ENCODE measurements at places on chromosomes 3 and 15. TPM values are rescaled to one million over a fixed set of nuclear protein-coding genes. Genes with fewer than 3 reads are reported as not detected.

GRCh38 chr15:91104111-91104510 is 4.1 kb downstream of the SV2B start:
- no peak overlapping the region for H3K4me3 ChIP-seq
- H3K27me3 ChIP-seq: peaks cover 10% of the 10 kb centered on the region
- H3K27ac ChIP-seq: no peak overlapping the region
- no peaks in the 10 kb centered on the region for H3K36me3 ChIP-seq
- no peaks in the 10 kb centered on the region for H3K4me1 ChIP-seq

DNA sequence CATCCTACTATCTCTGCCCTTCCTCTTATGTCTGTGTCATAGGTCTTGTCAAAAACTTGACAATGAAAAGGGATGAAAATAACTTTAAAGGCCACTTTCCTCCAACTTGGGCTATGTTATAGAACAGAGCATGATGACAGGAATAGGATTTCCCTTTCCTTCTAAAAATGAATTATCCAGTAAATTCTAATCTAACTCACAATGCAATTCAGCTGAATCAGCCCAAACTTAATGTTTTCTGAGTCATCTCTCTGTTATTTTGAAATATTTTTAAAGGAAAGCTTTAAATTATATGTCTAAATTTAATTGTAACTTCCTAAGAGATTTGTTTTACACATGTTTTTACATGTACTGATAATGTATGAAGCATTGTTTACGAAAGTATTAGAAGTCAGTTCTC is 258.5 kb downstream of the BBX start:
- DNase-seq: no peak
- H3K4me3 ChIP-seq: no peak overlapping the region
- no peaks in the 10 kb centered on the region for H3K4me1 ChIP-seq
- no peaks in the 10 kb centered on the region for H3K36me3 ChIP-seq
- H3K27ac ChIP-seq: no peak overlapping the region

DNA sequence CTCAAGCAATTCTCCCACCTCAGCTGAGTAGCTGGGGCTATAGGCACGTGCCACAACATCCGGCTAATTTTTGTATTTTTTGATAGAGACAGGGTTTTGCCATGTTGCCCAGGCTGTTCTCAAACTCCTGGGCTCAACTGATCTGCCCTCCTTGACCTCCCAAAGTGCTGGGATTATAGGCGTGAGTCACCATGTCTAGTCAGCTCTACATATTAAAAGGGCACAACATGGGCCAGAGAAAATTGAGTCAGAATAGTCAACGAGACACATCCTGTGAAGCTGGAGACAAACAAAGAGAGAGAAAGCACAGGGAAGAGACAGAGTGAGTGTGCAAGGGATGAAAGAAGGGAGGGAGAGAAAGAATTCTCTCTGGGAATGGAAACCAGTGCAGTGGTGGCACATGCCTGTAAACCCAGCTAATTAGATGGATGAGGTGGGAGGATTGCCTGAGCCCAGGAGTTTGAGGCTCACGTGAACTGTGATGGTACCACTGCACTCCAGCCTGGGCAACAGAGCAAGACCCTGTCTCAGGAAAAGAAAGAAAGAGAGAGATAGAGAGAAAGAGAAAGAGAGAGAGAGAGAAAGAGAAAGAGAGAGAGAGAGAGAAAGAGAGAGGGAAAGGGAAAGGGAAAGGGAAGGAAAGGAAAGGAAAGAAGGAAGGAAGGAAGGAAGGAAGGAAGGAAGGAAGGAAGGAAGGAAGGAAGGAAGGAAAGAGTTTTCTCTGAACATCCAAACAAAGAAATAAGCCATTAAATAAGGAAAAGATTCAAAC is 107.2 kb upstream of the SLC25A36 start:
- H3K36me3 ChIP-seq: no peaks in the 10 kb centered on the region
- no peak overlapping the region for H3K4me3 ChIP-seq
- no peaks in the 10 kb centered on the region for H3K27me3 ChIP-seq
- no peak overlapping the region for H3K27ac ChIP-seq
- no peak for DNase-seq

COLQ gene
- total RNA-seq: 3.3 TPM

SLC9C1 gene
- not detected for total RNA-seq

Measured in uterus (tissue), 4 donors.